NCI-H524 treated with DMSO at 0.1 percent for 48 hours (cell line): ENCODE measurements at places on chromosomes 1 and 21.

DNA sequence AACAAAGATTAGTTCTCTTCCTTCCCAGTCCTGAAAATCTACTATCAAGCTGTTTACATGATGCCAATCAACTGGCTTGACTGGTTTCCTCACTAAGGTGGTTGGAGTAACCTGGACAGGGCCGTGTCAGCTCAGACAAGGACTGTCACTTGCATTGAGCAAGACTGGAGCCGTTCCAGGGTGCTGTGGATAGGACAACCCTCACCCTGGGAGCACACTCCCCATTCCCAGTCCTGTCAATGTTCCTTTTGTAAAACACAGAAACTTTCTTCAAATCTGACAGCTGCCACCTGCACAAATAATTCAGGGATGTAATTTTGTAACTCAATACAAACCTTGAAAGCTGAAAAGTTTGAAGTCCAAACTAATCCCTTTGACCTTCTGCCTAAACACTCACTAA lies 31.4 kb downstream of the PLPP3 start:
- DNase-seq: no peak

DNA sequence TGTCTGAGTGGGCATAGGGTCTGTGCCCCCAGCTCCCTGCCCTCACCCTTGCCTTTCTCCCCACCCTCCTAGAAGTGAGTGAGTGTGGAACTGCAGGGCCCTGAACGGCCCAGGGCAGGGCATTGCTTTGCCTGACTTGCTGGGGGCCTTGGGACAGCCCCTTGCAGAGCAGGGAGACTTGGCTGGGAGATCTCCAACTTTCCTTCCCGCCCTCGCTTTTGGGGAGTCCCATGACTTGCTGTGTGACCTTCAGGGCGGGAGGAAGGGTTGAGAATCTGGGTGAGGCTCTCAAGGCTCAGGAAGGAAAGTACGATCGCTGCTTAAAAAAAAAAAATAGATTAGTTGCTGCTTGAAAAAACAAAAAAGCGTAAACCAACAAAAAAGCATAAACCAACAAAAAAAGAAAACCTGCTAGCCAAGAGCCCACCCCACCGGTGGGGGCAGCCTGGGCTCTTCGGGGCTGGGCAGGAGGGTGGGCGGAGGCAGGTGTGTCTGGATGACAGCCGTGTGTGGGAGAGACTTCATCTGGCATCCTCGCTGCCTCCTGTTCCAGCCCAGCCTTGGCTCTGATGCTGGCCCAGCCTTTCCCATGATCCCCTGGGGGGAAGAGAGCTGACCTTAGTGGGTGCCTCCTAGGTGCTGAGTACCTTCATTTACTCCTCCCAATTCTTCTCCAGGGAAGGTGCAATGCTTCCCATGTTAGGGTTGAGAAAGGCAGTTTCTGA lies 6.5 kb downstream of the NBL1 start:
- no peak for DNase-seq

DNA sequence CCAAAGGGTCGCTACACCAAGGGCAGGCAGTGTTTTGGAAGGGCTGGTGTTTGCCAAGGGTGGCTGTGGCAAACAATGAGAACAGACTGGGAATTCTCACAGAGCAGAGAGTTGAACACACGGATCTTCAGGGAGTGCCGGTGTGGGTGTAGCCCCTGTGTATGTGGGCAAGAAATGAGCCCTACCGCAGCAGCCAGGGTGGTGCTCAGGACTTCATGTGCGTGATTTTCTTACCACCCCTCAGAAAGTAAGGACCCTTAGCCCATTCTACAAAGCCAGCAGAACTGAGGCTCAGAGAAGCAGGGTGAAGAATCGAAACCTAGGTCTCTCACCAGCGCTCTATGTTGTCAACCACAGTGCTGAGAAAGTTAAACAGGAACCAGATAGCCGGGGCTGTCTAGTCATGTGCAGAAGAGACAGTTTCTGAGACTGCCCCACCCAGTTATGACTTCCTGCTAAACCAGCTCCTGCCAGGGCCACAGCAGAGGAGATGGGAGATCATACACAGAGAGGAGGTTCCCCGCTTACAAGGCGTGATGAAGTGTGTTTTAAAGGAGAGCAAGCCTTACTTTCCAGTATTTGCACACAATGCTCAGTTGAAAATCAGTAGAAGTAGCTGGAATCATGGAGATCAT lies 21.9 kb upstream of the MORC3 start:
- DNase-seq: no peak

DNA sequence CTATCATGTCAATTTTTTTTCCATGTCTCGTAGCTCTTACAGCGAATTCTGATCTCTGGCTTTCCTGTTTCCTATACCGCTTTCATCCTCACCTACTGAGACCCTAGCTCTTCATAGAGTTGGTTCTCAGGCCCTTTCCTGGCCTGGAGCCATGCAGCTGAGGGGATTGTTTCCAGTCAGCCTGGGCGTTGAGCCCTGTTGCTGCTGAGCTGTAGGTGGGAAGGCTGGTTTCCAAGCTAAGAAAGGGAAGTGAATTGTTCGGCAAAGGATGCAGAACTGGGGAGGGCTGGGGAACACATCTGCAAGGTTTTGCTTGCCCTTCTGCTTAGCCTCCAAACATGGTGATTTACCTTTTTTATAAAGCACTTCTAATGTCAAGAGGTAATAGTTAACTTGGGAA lies 41.5 kb downstream of the SPATA46 start:
- DNase-seq: no peak
